CD4-positive, alpha-beta memory T cell (primary cell): ENCODE measurements at places on chromosomes 3 and 15. TPM values are rescaled to one million over a fixed set of nuclear protein-coding genes. Genes with fewer than 3 reads are reported as not detected.
A peak's percentile ranks its signal among the peaks of the same experiment; 100 is the strongest.

Gene TMEM108
- polyA plus RNA-seq = not detected

Gene TCTA
- 27.8 TPM for polyA plus RNA-seq

Gene INSYN1
- not detected for polyA plus RNA-seq

Gene PPCDC
- polyA plus RNA-seq = 8.5 TPM

Gene IL12A
- not detected for polyA plus RNA-seq

Gene PEX5L
- 0.06 TPM for polyA plus RNA-seq

Gene EPHB1
- polyA plus RNA-seq = 0.43 TPM

Gene ZPLD1
- polyA plus RNA-seq = not detected

Gene CNTN6
- polyA plus RNA-seq = not detected

Gene FOXB1
- polyA plus RNA-seq = 0.14 TPM

Gene IMPG2
- polyA plus RNA-seq = not detected

DNA sequence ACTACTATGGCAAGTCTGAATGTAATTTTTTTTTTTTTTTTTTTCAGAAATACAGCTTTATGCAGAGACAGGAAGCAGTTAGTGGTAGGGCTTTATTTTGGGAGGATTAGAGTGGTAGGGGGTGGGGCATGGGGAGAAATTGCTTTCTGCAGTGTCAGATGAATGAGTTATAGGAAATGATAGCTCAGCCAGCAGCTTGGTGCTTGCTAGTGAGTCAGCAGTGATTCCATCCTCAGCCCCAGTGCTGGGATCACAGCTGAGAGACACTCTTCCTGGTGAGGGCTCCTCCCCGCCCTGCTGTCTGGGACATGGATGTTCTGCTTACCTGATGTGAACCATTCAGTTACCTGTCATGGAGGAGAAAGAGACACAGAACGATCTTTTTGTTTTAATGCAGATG, 39.6 kb downstream of the SEMA6D start:
- DNase-seq = no peak

DNA sequence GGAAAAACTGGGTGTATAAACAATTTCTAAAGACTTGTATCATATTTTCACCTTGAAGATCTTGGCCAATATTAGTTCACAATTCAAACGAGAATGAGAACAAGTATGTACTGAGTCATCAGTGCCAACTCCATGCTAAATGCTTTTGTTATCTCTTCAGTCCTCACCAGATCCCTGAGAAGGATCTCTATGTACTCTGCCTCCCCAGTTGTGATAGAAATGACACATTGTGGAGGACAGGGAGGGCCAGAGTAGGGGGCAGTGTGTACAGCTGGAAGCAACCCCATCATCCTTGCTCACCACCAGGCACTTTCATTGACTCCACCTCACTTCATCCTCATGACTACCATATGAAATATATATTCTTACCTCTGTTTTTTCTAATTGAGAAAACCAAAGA, 353.7 kb upstream of the SOX2 start:
- DNase-seq = no peak

DNA sequence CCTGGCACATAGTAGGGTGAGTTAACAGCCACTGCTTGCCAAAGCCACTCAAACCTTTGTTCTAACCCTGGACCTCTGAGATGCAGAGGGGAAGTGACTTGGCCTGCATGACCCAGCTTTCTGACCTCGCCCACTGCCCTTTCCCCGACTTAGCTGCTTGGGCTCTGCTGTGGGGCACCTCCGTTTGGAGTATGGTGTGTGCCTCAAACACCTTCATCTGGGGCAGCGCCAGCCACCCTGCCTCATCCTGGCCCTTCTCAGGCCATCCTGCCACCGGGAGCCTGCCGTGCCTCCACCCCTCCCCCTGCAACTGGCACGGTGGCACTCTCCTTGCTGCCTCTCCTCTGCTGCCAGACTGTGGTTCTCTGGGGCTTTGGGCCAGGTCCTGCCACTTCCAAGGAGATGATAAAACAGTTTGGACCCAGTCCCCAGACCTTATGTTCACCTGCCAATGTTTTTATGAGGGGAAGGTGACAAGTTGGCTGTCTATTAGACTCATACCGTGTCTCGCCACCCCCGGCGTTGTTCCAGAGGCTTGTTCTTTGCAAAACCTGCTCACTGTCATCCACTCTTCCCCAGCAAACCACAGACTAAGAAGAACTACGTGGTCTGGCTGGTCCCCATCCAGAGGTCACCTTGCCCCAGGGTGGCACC, 32.2 kb downstream of the SLC6A6 start:
- peak; percentile 24 for DNase-seq

DNA sequence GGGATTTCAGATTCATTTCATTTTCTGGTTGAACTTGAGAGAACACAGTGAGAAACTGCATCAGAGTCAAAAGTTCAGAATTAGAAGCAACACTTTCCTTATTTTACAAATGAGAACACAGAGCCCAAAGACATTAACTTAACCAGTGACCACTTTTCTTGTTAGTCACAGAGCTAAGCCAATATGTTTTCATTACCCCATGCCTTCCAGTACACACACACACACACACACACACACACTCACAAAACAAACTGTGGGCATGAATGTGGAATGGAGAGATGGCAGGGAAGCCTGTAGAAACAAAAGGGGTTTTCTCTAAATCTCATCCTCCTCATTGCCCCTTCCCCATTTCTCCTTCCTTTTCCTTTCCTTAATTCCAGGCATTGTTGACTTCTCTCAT, 267.4 kb upstream of the GADL1 start:
- no peak for DNase-seq

DNA sequence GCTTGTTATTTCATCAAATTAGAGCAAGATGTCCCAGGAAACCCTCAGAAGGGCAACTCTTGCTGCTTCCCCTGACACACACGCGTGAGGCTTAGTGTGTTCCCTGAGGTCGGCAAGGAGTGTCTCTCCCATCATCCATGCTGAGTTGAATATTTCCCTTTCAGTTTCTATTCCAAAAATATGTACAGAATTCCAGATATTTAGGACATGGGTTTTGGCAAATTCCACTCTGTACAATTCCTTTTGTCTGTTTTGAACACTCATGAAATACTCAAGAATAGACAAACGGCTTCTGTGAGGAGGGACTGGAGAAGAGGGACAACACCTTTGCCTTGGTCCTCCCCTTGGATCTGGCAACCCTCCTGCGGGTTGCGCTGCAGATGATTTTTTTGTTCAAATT, 138.0 kb downstream of the DUT start:
- DNase-seq = no peak

DNA sequence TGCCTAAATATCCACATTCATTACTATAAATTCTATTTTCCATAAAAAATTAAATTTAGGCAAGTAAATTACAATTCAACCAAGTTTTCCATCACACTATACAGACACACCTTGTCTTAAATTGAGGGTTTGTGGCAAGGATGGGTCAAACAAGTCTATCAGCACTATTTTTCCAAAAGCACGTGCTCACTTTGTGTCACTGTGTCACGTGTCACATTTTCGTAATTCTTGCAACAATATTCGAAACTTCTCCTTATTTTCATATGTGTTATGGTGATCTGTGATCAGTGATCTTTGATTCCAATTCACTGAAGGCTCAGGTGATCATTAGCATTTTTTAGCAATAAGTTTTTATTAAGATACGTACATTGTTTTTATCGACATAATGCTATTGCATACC, 323.3 kb upstream of the CNTN4 start:
- no peak for DNase-seq

GRCh38 chr3:160801386-160802118, 45.5 kb downstream of the PPM1L start:
- peak; percentile 44 for DNase-seq

- DNase-seq = no peak
Measured at GRCh38 chr3:12585970-12586369, 29.1 kb downstream of the MKRN2 start.

DNA sequence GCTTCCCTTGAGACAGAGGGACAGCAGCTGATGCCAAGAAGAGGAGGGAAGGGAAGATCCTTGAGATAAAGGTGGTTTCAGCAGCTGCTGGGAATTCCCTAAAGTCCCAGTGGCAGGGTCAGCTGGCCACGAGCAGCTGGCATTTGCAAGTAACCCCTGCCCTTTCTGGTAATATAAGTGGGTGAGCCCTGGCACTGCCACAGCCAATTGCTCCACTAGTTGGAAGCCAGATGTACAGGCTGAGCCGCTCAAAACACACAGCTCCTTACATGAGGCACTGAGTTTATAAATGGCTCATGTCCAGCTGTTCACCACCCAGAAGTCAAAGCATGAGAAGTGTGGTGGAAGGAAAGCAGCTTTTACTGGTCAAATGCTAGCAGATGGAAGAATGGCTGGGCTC, 35.4 kb downstream of the PRR20G start:
- DNase-seq = no peak

DNA sequence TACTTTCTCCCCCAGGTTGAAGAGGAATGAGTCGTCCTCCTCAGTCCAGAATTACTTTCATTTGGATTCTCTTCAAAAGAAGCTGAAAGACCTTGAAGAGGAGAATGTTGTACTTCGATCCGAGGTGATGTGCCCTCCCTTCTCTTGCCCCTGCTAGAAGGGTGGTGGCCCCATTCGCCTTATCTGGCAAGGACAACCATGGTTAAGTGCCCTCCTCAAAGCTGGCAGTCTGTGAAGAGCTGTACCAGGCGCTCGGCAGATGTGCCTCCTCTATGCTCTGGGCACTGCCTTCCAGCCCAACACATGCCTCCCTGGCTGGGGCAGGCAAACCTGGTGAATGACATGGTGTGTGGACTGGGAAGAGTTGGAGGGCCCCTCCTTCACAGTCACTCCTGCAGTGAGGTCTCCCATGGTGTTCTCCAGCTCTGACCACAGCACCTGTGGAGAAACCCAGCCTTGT, 77.0 kb downstream of the CCK start:
- no peak for DNase-seq

- no peak for DNase-seq
Measured at GRCh38 chr15:75830910-75831805, 12.1 kb upstream of the UBE2Q2 start.

DNA sequence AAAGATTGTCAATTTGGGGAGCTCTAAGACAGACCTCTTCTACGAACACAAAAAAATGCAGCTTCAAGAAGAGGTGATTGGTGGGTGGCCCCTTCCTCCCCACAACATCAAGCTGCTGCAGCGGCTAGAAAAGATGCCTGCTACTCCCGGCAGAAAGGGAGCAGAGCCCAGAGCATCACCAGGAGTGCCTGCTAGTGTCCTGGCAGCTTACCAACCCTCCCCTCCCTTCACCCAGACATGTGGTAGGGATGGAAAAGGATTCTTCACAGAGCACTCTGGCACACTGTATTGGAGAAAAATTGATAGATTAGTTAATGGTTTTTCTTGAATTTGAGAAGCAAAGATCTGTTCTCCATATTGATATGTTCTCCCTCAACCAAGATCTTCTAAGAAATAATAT, 10.8 kb downstream of the IP6K1 start:
- DNase-seq = no peak

DNA sequence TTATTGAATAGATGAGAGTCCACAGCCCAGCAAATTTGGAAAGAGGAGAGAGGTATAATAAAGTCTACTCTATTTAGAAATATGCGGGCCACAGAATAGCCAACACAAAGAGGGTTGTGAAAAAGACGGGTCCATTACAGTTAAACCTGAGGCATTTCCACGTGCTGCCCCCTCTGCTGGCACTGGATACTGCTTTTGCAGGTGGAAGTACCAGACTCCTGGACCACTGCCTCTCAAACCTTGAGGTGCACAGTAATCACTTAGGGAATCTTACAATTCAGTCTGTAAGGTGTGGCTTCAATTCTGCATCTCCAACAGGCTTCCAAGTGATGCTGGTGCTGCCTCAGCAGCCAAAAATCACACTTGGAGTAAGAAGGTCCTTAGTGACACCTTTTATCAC, 3.0 kb upstream of the TFDP2 start:
- no peak for DNase-seq

GRCh38 chr15:76401285-76401684, 64.7 kb downstream of the ISL2 start:
- no peak for DNase-seq

GRCh38 chr15:77629070-77630030, 3.4 kb downstream of the LINGO1 start:
- no peak for DNase-seq

DNA sequence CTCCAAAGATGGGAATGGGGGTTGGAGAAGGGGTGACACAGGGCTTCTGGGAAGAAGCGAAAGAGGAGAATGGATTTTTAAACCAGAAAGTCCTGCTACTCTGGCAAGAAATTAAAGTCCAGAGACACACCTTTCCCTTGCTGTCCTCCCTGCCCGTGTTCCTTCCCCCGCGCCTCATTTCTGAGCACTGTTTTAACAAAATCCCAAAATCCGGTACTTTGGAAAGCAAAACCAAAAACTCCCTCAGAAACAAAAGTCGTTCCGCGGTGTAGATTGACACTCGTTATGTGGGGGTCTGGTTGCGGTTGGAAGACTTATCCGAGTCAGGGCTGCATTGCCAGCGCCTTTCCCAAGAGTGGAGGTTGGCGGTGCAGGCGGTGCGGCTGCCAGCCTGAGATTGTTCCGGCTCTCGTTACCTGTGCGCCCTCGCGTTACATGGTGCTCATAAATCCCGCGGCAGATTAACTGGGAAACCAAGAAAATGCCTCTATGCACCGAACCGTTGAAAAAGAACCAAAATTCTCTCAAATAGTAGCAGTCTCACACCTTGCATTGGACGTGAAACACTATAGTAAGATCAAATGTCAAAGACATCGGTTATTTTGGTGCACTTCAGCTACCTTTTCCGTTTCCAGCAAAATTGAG, 217.7 kb downstream of the MEIS2 start:
- no peak for DNase-seq

GRCh38 chr3:188841906-188842305, 329.9 kb upstream of the TPRG1 start:
- no peak for DNase-seq

DNA sequence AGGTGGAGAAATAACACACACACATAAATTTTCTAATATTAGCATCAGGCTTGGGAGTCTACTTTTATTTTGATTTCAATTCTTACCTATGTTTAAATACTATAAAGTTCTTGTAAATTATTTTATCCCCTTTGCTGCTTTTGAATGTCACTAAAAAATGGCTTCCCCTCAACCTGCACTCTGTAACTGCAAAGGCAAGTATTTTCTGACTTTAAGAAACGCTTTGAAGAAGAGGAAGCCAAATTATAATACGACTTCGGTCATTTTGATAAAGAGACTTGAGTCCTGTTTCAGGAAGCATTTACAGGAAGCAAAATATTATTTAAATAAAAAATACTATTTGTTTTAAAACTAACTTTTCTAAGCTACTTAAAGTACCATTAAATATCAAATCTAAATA, 627.7 kb upstream of the AGTR1 start:
- DNase-seq = no peak

- no peak for DNase-seq
Measured at GRCh38 chr3:47847260-47847659, 44.3 kb downstream of the DHX30 start.

- DNase-seq = no peak
Measured at GRCh38 chr15:69167218-69167846, 6.9 kb downstream of the GLCE start.

- DNase-seq = no peak
Measured at GRCh38 chr15:90188914-90189748, 12.0 kb upstream of the SEMA4B start.

DNA sequence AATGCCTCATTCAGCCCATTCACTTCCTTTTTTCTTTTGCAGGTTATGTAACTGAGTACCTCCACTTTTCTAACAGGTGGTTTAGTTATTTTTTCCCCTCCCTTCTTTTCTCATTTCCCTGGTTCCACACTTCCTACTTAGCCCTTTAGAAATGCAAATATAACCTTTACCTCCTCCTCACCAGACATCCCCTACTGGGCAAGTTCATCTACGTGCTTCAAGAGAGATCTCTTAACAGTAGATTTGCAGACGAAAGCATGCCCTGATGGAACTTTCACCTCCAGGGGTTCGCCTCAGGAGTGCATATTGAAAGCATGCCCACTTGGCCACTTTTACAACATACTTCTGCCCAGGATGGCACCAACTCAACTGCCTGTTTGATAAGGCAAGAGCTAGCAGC, 314.1 kb upstream of the LRRC3B start:
- no peak for DNase-seq

GRCh38 chr15:41281236-41281635, 50.2 kb downstream of the CHP1 start:
- DNase-seq = no peak
